ENCODE measurements at places on chromosomes 7 and 10.

GRCh38 chr10:116688241-116688711 is 54.1 kb downstream of the HSPA12A start:
- no peak for DNase-seq

GRCh38 chr10:3119796-3120459 is 52.6 kb downstream of the PFKP start:
- no peak for DNase-seq

DNA sequence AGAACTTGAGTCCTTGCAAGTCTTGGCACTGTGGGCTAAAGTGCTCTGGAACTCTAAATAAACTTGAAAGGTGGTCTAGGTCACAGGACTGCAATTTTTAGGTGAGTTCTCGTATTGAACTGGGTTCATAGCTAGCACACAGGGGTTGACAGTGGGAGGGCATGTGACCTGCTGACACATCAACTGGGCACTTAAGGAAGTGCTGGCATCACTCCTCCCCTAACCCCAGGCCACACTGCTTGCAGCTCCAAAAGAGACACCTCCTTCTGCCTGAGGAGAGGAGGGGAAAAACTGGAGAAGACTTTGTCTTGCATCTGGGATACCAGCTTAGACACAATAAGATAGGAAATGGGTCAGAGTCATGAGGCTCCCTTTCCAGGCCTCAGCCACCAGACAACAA is 38.0 kb upstream of the AASS start:
- no peak for DNase-seq

DNA sequence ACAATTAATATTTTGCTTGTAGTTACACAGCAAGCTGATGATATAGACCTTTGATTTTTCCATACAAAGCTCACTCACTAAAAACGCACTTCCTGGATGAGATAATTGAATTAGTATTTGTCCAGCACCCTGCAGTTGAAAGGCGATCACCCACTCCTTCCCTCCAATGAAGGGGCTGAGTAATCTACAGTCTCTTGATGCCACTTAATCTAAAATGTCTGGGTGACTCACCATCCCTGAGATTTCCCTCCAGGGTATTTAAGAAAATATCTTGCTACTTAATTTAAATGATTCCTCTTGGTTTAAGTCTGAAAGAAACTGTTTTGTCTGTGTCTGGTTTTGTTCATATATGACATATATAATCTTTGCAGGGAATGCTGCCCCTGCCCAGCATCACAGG is 515.3 kb downstream of the GRID1 start:
- no peak for DNase-seq

- DNase-seq = no peak
Measured at GRCh38 chr10:75397496-75398199, 3.9 kb downstream of the ZNF503 start.

GRCh38 chr7:71982851-71983250 is 429.3 kb downstream of the CALN1 start:
- DNase-seq = no peak

All from T-helper 1 cell (primary cell).